Stimulated activated CD8-positive, alpha-beta memory T cell treated with anti-CD3 and anti-CD28 coated beads, Interleukin-7, amount 100 ng/mL, for 24 hours (primary cell): ENCODE measurements at places on chromosomes 3 and 15.

DNA sequence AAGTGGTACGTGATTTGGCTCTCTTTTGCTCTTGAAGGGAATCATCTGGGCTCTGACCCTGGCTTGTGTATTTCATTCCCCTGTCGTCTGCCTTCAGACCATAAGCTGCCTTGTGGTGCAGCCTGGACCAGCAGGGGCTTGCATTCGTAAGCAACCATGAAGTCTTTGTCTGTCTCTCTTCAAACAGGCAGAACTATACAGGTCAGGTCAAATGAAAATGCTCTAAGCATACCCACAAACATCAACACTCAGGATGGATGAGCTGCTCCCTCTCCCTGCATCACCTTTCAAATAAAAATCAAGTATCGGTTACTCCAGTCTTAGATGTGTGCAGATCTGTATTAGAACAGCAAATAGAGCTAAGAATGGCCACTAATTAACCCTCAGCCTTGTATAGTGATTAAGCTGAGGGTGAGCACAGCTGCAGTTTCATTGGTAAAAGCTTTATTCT is 268.6 kb upstream of the UBE2E1 start:
- no peak for DNase-seq

DNA sequence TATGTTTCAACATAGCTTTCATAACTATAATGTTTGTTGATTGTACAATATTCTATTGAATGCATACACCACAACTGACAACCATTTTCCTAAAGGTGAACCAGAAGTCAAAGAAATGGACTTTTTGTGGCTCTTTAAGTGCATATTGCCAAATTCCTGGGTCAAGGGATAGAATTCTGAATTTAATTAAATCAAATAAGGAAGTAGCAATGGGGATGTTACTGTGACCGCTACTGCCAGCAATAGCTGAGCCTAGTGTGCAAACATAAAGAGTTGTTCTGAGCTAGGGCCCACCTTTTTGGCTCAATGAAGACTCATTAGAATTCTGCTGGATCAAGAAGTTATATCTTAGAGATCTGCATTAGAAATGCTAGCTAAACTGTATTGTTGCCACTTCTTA is 17.3 kb upstream of the KBTBD8 start:
- no peak for DNase-seq

DNA sequence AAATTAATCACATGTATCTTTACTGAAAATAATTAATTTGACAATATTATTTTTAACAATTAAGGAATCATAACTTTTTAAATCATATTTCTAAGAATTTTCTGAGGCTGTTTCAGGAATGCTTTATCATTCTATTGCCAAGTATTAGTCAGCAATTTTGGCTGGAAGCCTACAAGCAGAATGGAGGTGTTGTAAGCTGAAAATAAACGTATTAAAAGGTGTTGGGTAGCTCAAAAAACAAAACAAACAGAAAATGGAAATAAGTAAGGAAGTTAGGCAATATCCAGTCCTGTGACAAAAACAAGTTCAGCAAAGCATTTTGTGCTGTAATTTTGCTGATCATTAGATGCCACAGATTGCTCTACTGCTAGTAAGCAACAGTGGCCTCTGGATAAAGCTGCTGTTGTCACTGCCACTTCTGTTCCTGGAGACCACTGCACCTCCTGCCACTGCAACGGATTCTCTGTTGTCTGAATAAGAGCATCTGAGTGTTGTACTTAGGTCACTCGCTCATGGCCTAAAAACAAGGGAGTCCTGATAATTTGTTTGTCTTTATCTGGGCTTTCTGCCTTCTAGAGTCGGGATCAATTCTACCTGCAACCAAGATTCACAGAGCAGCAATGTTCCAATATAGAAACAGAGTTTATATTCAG is 63.5 kb upstream of the SLITRK3 start:
- no peak for DNase-seq

DNA sequence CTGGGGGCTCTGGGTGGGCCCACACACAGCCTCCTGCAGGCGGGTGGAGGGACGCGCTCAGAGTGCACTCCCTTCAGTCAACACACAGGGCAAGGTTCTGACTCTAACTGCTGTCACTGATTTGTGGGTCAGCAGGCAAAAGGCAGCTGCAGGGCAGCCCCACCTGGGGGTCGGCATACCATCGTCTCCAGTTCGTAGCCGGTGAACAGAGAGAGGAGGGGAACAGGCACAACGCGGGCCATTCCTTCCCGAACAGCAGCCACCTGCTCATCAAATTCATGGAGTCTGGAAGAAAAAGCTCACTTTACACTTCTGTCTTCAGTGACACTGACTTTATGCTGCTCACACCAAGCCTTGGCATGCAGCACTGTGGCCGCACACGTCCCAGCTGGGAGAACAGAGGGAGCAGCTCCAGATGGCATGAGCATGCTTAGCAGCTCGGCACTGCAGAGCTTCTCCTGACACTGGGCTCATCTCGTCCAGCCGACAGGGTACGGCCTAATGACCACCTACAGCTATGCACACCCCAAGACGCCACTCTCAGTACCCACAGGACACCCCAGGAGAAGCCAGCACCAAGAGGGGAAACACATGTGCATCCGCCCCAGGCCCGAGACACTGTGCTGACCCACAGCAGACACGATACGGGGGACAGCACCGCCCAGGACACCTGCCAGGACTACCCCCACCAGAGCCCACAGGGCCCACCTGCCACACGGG is 14.4 kb upstream of the OCA2 start:
- DNase-seq = no peak

- DNase-seq = no peak
These were observed 165.4 kb downstream of the SNRK start for GRCh38 chr3:43451670-43452254.

GRCh38 chr15:52006702-52007340 is 12.2 kb upstream of the MAPK6 start:
- no peak for DNase-seq

DNA sequence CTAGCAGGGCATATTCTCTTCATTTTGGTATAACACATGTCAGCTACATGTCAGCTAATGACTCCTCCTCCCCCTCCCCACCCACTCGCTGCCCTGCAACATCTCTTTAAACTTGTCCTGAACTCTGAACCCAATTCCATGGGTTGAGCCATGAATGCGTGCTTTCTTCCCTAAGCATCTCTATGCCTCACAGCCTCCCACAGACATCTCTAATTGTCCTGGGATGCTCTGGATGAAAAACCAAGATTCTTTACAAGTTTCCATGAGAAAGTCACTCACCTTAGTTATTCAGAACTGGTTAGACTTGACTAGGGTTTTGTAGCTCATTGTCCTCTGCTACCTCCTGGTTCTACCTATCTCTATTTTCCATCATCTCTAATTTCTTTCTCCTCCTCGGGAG is 629.1 kb downstream of the TBL1XR1 start:
- DNase-seq = no peak

DNA sequence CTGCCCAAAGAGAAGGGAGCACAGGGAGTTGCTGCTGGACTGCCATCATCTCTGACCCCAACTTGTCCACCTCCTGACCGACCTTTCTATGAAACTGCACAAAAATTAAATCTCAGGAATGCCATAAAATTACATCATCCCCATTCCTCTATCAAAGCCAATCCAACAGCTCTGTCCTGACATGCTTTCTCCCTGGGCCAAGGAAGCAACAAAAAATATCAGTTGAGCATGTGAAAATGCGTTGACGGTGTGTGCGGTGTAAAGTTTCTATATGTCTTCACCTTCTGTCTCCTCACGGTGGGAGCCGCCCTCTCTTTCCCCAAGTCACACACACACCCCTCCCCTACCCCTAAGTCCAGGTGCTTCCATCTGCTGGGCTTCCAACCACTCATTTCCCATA is 3.6 kb upstream of the ZNF774 start:
- no peak for DNase-seq

DNA sequence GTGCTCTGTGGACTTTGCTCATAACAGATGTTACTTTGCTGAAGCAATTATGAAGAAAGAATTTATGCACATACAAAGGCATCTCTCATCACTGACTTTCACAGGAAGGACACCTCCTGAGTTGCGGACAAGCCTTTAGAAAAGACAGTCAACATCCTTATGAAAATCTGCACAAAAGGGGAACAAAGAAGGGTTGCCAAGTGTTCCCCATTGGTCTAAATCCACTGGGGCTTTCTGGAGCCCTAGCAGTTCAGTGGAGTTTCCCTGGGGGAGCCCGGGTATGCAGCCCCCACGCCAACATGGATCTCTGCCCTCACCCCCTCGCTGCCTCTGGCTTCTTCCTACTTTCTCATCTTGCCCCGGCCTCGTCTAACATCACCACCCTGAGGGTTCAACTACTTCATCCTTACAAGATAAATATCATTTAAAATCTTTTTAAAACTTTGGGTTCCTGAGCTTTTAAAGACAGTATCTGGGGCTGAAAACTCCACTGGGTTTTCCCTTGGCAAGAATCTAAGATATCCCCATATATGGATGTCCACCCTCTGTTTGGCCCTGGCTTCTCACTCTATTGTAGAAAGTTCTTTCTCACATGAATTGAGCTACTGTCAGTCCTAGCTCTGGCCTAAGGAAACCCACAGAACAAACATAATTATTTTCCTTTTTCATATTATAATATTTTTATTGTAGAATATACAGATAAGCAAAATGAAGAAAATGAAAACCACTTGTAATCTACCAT is 207.9 kb upstream of the RGMA start:
- DNase-seq = no peak

DNA sequence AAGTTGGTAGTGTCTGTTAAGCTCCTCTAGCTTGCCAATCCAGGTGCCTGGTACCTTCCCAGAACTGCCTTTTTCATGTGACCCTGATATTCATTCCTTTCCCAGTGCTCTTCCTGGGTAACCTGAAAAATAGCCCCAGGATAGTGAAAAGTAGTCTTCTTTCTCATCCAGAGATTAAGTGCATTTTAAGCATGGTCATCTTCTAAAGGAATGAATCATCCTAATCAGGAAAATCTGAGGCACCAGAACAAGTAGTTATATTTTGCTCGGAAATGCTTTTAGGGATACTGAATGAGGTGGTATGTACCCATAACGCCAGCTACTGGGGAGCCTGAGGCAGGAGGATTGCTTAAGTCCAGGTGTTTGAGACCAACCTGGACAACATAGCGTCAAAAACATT is 23.1 kb upstream of the PDCD6IP start:
- DNase-seq = no peak

GRCh38 chr15:84836844-84837243 is 19.7 kb downstream of the ALPK3 start:
- DNase-seq = no peak

DNA sequence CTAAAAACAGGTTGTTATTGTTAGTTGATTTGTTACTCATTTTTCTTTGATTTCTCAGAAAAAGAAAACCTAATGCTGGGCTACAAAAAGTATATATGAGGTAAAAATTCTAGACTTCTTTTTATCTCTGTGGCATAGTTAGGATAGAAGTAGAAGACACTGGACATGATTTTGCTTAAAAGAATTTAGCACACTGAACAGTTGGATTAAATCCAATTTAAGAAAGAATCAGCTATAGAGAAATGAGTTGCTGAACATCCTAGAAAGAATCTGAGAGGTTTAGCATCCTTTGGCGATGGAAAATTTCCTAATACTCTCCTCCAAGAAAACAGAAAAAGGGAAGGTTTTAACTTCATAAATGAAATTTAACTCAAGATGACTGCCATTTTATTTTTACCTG is 259.7 kb downstream of the TBL1XR1 start:
- no peak for DNase-seq

DNA sequence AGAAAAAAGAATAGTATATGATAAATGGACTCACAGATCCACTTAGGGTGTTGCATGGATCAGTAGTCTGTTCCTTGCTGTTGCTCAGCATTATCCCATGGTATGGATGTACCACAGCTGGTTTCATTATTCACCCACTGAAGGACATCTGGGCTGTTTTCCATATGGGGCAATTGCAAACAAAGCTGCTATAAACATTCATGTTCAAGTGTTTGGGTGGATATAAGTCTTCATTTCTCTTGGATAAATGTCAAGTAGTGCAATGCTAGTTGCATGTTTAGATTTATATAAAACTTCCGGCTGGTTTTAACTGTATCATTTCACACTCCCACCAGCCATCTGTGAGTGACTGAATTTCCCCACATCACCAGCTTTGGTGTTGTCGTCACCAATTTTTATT is 137.7 kb downstream of the ASB7 start:
- no peak for DNase-seq

DNA sequence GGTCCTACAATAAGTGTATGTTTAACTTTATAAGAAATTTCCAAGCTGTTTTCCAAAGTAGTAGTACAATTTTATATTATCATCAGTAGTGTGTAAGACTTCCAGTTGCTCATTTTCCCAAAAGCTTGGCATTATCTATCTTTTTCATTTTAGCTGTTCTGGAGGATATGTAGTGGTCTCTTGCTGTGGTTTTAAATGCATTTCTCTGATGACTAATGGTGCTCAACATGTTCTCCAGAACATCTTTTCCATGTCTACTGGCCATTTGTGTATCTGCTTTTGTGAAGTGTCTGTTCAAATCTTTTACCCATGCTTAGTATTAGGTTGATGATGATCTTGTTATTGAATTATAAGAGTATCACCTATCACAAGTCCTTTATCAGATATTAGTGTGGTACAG is 13.3 kb downstream of the BCL2A1 start:
- no peak for DNase-seq

- no peak for DNase-seq
These were observed 14.6 kb downstream of the IVD start for GRCh38 chr15:40420071-40420713.

DNA sequence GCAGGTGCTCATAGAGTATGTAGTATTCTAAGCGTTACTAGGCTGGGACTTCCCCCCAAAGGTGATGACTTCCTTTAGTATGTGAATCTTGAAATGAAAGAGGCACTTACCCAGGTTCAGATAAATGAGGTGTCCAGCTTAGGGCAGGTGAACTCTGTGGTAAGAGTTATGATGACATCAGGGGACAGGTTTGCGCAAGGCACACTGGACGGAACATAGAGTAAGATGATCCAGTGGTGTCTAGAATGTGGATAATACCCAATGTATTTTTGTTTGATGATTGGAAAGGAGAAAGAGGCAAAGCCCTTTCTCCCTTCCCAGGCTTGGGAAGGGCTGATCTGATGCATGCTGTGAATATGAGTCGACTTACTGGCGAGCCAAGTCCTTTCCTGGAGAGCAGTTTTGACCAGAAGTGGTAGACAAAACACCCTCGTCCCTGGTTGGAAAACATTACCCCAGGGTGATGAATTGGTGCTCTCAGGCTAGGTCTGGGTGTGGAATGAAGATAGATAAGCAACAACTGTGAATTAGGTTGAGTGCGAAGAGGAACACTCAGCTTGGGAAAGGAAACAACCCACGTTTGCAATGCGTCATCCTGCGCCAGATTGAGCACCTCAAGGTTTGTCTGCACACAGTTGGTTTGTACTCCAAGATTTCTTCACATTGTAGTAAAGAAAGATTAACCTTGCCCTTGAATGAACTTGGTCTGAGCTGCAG is 124.2 kb downstream of the GHSR start:
- no peak for DNase-seq

- no peak for DNase-seq
These were observed 412.7 kb upstream of the ZNF717 start for GRCh38 chr3:76198086-76198485.

GRCh38 chr15:35477312-35478262 is 68.4 kb downstream of the DPH6 start:
- no peak for DNase-seq

DNA sequence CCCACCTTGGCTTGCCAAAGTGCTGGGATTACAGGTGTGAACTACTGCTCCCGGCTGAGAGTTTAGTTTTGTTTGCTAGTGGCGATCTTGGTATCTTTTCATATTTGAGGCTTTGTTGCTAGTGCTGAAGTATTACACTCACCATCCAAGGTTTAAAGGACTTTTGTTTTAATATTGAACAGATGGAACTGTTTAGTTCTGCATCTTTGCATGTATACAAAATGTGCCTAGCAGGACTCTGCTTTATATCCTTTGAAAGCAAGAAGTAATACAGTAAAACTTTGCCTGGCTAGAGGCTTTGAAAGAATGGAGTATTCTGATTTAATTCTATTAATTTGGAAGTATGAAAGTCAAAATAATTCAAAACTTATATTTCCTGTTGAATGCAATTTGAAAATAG is 77.8 kb upstream of the CHRNB4 start:
- no peak for DNase-seq
